CD4-positive, alpha-beta T cell treated with Interleukin-15 for 4 hours (primary cell): ENCODE measurements at places on chromosomes 13 and 19.

DNA sequence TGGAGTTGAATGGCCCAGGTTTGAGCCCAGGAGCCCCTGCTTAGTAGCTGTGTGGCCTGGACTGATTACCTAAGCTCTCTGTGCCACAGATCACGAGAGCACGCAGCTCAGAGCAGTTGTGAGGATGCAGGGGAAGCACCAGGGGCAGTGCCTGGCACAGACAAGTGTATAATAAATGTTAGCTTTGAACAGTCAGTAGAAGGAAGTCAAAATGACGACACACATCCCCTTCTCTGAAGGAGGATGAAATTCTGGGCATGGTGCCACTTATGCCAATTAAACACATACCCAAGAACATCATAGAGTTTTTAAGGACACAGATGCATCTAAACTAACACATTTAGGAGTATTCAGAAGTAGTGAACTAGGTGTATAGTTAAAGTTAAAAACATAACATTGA is 24.9 kb upstream of the SIGLEC11 start:
- no peak for DNase-seq

DNA sequence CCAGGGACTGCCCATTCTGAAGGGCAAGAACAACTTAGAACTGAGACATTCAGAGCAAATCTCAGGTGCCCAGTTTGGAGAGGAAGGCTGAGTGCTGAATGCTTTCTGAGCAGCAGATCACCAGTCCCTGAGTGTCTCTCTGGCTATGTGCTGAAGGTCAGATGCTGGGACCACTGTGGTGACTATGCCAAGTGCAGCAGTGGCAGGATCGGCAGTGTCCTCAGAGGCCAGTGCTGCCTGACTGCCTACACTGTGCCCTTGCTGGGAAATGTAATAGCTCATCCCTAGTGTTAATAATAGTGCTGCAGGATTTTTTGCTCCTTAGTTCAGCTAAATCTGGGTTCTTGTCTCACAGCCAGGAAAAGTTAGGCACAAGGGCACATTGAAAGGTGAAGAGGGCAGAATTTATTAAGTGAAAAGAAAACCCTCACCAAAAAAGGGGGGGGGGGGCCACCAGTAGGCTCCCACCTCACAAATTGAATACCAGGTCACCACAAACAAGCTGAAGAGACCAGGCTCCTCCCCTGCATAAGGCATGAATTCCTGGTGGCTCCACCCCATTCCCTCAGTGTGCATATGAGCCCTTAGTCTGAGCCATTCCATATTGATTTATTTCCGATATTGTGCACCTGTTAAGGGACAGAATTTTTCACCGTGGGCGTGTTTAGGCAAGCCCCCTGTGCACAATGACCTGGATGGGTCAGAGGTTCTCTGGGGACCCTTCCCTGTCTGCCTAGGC is 18.5 kb downstream of the RFXAP start:
- no peak for DNase-seq

- DNase-seq, result no peak
Observed at GRCh38 chr19:13804830-13805683, 9.8 kb downstream of the ZSWIM4 start.

DNA sequence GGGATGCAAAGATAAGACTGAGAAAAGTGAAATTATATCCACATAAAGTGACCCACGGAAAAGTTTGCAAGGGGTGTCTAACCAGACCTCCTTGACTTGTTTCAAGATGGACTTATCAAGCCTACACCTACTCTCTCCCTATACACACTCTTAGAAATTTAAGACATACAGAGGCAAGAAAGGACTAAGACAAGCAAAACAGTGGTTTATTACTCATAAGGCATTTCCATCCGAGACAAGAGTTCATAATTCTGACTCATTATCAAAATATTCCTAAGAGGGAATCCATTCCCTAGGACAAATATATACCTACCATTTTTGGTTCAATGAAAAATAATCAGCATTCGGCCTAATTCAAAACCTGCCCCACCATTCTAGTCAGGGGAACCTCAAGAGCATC is 232.6 kb upstream of the GPC6 start:
- DNase-seq, result no peak

- DNase-seq, result no peak
Observed at GRCh38 chr13:91214031-91214430, 133.5 kb upstream of the MIR17HG start.

DNA sequence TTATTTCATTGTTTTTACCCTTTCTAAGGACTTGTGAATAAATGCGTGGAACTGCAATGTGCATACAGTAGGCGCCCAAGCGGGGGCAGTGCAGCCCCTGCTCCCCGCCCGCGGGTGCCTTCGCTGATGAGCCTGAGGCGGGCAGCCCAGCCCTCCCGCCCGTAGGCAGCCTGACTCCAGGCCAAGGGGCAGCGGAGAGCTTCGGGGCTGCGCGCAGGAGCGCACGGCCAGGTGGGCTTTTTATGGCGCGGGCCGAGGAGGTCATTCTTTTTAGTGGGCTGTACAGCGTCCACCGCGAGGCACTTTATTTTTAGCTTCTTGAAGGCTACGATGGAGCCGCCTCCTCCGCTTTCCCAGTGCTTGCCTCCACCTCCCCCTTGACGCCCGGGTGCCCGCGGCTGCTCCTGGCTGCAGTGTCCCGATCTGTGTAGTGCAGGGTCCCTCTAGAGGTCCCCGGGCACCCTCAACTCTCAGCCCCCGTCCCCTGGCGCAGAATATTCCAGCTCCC is 60.5 kb downstream of the CCNE1 start:
- peak; percentile 11 for DNase-seq

DNA sequence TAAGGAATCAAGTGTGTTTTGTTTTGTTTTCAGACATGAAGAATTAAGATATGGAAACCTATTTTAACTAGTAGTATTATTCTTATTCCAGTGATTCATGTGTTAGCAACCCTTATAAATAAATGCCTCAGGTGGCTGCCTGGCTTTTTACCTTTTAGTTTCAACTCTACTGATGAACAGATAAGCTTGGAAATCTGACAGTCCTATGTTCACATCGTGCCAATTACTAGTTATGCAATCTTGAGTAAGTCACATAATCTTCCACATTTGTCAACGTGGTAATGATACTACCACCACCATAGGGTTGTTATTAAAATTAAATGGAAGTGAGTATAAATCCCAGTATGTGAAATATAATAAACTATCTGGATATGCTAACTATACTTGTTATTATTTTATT is 64.3 kb downstream of the TBC1D4 start:
- no peak for DNase-seq

GRCh38 chr13:69008499-69008898 is 1099.1 kb upstream of the ATXN8OS start:
- DNase-seq, result no peak

DNA sequence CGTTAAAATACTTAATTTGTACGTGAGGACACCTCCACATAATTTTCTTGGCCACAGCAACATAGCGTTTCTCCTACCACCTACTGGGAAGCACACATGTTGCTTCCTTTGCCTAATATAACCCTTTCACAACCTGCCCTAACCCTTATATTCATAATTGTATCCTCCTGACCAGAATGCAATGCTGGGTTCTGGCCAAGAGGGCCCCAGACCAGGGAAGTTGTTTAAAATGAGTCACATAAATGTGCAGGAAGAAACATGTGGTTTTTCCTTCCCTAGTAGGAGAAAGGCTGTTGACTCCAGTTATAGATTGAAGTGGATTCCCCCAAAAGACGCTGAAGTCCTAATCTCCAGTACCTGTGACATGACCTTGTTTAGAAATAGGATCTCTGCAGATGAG is 187.3 kb downstream of the NUFIP1 start:
- DNase-seq, result no peak

DNA sequence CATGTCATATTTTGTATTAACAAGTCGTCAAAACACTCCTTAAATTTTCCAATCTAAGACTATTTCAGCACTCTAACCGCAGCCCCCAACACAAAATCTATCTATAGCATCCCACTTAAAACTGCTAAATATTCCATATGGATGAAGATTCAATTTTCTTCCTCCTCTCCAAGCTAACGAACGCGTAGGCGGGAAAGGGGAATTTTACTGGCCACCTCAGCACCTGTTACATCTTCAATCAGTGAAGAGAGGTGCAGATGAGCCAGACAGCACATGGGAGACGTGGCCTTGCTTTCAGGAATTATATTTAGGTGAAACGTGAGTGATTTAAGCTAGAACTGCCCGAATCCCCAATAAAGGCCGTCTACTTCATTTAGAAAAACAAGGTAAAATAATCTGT is 1.1 kb downstream of the RBM26 start:
- no peak for DNase-seq

DNA sequence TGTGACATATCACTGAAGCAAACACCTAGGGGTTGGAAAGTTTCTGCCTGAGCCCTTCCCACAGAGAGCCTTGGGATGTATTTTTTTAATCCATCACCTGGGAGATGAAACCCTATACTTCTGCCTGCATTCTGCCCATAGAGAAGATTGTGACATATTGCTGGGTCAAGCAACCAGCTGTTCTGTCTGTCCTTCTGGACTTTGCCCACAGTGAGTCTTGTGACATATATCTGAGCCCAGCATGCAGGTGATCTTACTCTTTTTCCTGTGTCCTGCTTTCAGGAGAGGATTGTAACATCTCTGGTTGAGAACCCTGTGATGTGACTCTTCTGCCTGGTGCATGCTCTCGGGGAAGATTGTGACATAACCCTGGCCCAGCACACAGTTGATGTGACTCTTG is 24.9 kb upstream of the ZNF681 start:
- DNase-seq, result no peak
